ENCODE measurements at places on chromosomes 7 and 10.

DNA sequence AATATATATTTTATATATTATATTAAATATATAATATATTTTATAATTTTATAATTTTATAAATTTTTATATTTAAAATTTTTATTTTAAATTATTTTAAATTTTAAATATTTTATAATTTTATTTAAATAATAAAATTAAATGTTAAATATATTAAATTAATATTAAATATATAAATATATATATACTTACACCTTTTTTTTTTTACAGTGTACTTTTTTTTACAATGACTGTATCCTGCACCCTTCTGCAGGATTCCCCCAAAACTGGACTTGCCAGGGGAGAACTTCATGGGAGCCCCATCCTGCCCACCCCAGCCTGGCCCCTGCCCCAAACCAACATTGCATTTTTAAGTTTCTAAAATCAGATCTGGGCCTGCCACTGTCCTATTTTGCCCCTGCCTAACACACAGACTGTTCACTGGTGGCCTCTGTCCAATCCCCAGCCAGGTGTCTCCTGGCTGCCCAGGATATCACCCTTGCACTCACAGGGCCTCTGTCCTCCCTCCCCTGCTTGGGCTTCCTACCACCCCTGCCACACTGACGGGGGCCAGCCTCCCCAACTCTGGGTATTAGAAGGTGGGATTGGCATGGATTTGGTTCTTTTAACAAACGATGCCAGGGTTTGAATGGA, 138.0 kb downstream of the ADCY1 start:
- no peak for DNase-seq

- no peak for DNase-seq
Observed at GRCh38 chr10:96565774-96566173, 21.0 kb downstream of the TM9SF3 start.

DNA sequence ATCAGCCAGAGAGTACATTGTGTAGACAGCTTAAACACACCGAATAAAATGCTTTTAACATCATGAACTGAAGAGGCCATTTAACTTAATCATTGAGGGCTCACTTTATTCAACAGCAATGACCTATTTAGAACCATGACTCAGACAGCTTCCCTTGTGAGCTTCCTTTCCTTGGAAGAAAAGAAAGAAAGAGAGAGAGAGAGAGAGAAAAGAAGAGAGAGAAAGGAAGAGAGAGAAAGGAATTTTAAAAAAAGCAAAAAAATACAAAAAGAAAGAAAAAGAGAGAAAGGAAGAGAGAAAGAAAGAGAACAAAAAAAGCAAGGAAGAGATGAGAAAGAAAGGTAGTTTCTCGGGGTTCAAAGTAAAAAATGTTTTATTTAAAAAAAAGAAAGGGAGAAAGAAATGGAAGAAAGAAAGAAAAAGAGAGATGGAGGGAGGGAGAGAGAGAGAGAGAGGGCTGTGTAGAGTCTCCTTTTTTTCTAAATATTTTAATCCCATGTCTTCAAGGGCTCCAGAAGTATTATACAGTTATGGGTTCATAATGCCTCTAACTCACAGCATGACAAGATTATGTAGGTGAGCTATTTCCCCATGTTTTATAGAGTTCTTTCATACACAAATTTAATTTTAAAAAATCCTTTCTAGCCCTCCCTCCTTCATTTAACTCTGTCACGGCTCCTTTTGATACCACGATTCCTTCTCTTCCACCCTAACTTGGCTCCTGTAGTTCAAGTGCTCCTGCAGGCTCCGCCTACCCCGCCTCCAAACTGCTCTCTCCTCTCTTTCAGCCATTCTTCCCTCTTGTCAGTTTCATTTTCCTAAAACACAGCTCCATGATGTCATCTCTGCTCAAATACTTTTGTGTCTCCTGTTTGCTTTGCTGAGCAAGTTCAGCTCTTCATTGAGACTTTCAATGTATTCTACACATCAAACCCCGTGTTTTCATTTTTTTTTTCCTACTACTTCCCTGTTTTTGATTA, 85.5 kb downstream of the PRTFDC1 start:
- DNase-seq = no peak

GRCh38 chr10:11425296-11425610, 186.2 kb downstream of the USP6NL start:
- DNase-seq = no peak

- no peak for DNase-seq
Observed at GRCh38 chr10:101832325-101832771, 11.3 kb downstream of the KCNIP2 start.

Measured in Calu3 (cell line).